ENCODE measurements at places on chromosomes 7 and 10. TPM values are rescaled to one million over a fixed set of nuclear protein-coding genes. Genes with fewer than 3 reads are reported as not detected.

DNA sequence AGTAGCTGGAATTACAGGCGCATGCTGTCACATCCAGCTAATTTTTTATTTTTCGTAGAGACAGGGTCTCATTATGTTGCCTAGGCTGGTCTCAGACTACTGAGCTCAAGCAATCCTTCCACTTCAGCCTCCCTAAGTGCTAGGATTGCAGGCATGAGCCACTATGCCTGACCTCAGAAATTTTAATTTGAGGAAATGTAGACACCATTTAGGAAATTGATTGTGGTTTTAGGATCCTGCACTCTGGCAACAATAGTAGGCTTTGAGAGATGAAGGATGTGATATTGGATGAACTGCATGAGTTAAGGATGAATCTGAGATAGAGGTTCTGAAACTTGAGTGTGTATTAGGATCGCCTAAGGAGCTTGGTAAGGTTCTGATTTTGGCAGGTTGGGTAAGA is 66.5 kb downstream of the PPP1R9A start:
- H3K27me3 ChIP-seq, result no peaks in the 10 kb centered on the region
- no peaks in the 10 kb centered on the region for H3K36me3 ChIP-seq
- peak; percentile 21 for DNase-seq
- no peak overlapping the region for H3K4me3 ChIP-seq

DNA sequence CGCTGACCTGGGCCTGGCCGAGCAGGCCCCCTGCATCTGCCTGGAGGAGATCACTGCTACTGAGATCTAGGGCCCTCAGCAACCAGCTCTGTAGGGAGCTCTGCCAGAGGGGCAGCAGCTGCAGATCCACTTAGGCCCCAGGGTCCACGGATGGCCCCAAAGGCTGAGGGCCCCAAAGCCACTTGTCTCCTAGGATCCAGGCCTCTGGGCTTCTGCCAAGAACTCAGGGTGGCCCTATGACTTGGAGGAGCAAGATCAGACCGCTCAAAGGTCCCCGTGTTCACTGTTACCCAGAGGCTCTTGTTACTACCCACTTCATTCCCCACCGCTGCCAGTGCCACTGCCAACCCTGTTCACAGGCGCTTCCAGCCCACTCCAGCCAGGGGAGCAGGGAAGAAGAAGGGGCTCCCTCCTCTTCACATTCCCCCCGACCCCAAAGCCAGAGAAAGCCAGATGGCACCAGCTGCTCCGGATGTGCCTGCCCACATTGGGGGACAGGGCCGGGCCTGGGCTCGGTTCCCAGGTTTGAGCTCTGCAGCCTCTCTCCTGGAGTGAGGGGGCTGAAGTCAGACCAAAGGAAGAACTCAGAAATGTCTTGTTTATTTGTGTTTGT is 7.6 kb downstream of the LZTS2 start:
- H3K4me1 ChIP-seq, result peaks cover 11% of the 10 kb centered on the region
- DNase-seq, result no peak
- H3K27me3 ChIP-seq, result no peaks in the 10 kb centered on the region
- no peak overlapping the region for H3K4me3 ChIP-seq

- no peaks in the 10 kb centered on the region for H3K36me3 ChIP-seq
- H3K27ac ChIP-seq, result peak overlapping the region; percentile 69
- no peak overlapping the region for H3K4me3 ChIP-seq
Observed at GRCh38 chr10:6347391-6347951, 144.7 kb downstream of the PFKFB3 start.

- H3K4me3 ChIP-seq, result no peak overlapping the region
- H3K4me1 ChIP-seq, result no peaks in the 10 kb centered on the region
- no peaks in the 10 kb centered on the region for H3K36me3 ChIP-seq
- H3K27ac ChIP-seq, result no peak overlapping the region
- no peaks in the 10 kb centered on the region for H3K27me3 ChIP-seq
Observed at GRCh38 chr10:10043083-10043482, 974.6 kb upstream of the CELF2 start.

BLNK gene
- not detected for total RNA-seq

ZNF804B gene
- not detected for total RNA-seq

TMEM196 gene
- total RNA-seq, result not detected

PRR15 gene
- total RNA-seq, result 0.17 TPM

CC2D2B gene
- not detected for total RNA-seq

Data from A673 (cell line).